ENCODE measurements at places on chromosomes 4 and X.

GRCh38 chr4:48379587-48380180 lies 38.4 kb downstream of the SLAIN2 start:
- no peak for DNase-seq

GRCh38 chr4:17468619-17469221 lies 43.2 kb downstream of the QDPR start:
- no peak for DNase-seq

DNA sequence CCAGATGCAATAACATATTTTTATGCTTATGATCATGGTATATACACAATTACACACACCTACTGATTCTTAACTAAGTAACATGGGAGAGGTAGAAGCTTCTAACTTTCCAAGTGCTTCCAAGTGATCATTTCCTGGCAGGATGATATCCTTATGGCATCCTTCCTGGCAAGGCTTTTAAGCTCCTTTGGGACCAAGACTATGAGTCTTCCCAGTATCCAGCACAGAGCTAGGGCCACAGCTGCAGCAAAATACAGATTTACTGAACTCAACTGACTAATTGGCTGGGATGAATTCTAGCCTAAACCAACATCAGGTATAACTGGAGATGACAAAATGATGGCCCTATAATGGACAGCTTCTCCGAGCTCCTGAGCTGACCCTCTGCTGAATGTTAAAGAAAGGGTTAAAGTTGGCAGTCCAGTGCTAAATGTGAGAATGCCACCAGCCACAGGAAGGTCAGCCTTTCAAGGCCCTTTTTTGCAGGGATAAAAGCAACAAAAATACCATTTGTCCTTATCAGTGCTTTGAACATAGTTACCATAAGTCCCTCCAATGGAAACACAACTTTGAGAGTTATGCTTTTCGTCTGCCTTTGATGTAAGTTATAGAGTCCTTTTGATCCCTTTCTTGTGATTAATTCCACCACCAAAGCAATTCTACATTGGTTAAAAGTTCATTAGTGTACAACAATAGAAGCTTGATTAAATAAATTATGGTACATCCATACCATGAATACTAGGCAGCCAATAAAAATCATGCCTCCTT lies 73.4 kb downstream of the MGST2 start:
- no peak for DNase-seq

DNA sequence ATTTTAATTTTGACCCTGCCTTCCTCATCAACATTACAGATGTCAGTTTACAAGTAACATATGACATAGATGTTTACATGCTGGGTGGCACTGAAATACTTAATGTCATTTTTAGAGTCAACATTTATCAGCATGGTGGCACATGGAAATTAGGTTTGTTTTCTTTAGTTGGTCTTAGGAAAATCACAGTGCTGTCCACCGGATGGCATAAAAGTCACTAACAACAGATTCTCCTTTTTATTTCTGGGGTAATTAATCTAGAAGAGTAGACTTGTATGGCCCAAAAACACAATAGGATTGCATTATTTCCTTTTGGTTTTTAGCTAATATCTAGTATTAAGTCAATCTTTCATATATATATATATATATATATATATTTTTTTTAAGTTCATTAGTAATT lies 88.6 kb upstream of the HHIP start:
- DNase-seq = no peak

DNA sequence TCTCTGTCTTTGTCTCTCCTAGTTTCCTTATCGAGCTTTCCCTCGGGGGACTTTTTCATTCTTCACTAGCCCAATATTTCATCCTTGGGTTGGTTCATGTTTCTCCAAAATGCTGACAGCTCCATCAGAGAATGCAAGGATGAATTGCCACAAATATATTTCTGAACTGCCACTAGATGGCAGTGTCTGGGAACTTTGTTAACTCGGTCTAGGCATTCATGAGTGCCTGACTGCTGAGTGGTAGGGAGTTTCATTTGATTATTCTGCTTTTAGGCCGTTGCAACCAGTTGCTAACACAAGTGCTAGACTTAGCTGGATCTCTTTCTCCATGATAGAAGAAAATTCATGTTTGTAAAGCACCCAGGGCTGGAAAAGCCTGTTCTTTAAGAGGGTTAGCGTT lies 73.5 kb upstream of the RAP2C start:
- peak; percentile 17 for DNase-seq

GRCh38 chr4:158667651-158668198 lies 4.0 kb downstream of the C4orf46 start:
- peak; percentile 28 for DNase-seq

DNA sequence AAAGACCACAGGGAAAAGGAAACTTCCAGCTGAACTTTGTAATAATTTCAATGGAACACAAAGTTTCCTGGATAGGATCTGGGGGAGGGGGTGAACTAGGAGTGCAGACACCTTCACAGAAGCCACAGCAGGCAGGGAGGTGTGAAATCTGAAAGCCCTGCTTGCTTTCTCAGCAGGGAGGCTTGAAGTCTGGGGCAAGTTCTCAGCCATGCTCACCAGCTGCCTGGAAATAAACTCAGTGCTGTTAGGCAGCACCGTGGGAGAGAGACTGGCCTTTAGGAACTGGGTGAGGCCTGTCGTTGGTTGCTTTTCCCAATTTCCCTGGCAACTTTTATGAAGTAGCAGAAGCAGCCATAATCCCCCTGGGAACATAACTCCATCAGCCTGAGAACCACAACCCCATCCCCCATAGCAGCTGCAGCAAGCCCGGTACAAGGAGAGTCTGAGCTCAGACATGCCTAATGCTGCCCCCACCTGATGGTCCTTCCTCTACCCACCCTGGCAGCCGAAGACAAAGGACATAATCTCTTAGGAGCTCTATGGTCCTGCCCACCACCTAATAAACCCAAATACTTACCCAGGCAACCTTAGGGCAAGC lies 39.2 kb upstream of the NMU start:
- DNase-seq = no peak

DNA sequence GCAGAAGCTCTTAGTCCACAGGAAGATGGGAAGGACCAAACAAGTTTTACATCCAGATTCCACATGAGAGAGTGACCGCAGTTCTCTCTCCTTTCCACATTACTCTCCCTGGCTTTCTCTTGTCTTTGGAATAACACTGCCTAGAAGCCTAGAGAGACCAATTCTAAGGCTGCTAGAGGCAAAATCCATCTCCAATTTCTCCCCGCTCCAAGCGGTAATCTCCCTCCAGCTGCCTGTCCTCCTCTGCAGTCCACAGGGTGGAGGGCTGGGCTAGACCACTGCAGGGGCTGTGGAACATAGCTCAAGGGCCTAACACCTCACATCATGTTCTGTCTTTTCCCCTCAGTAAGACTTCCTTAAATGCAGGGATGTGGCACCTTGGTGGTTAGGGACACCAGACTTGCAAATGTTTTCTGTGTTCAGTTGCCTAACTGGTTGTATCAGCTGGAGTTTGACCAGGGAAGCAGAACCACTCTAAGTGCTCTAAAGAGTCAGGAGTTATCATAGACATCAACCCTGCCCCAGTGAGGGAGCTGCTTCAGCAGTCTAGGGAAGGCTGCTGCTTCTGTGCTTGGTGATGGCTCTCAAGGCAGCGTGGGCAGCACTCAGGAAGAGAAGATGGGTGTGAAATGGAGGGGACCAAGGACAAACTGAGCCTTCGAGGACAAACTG lies 423.1 kb downstream of the BCOR start:
- DNase-seq = no peak

GRCh38 chr4:33518856-33519255 lies 2725.5 kb downstream of the ARAP2 start:
- no peak for DNase-seq

GRCh38 chr4:40875507-40876150 lies 125.9 kb downstream of the NSUN7 start:
- DNase-seq = no peak

DNA sequence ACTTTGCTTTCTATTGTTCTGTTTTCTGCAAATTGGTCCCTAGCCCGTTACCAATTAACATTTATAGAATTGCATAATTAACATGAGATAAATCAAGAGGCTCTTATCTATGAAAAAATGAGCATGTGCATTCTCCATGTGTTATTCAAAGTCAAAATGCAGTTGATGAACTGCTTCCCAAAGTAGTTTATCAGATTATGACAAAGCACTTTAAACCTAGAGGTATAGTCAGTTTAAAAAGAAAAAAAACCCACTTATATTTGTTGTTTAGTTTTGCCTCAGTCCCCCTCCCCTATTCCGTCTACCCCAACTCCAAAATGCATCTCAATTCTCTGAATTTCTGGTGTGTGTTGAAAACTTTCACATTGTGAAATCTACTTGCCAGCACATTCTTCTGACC lies 119.5 kb downstream of the ATXN3L start:
- DNase-seq = no peak

DNA sequence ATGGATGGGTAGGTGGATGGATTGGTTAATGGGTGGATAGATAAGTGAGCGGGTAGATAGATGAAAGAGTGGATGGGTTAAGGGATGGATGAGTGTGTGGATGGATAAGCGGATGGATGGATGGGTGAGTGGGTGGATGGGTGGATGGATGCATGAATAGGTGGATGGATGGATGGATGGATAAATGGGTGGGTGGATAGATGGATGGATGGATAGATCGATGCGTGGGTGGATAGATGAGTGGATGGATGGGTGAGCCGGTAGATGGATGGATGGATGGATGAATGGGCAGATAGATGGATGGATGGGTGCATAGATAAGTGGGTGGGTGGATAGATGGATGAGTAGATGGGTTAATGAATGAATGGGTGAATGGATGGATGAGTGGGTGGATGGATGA lies 90.9 kb downstream of the CPZ start:
- DNase-seq = no peak

- DNase-seq = no peak
Observed at GRCh38 chrX:122943918-122944317, 240.2 kb upstream of the GRIA3 start.

GRCh38 chrX:42096265-42096920 lies 173.0 kb upstream of the CASK start:
- no peak for DNase-seq

GRCh38 chr4:119040261-119040660 lies 95.4 kb upstream of the MYOZ2 start:
- no peak for DNase-seq

GRCh38 chr4:104677116-104677515 lies 182.4 kb upstream of the CXXC4 start:
- DNase-seq = no peak
